ENCODE measurements at places on chromosomes 7 and 10. TPM values are rescaled to one million over a fixed set of nuclear protein-coding genes. Genes with fewer than 3 reads are reported as not detected.

DNA sequence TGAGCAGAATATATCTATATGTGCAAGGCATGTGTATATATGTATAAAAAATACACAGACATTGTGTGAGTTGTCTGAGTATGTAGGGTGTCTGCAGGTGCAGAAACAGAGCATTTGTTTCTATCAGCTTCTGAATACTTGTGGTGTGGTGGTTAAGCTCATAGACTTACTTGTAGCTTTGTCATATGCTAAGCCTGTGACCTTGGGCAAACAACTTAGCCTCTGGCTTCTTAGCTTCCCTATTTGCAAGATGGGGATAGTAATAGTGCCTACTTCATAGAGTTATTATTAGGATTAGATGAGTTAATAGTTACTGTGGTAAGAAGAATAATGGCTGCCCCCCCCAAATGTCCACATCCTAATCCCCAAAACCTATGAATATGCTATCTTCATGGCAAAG, 28.2 kb upstream of the PAX2 start:
- no peak for DNase-seq

DNA sequence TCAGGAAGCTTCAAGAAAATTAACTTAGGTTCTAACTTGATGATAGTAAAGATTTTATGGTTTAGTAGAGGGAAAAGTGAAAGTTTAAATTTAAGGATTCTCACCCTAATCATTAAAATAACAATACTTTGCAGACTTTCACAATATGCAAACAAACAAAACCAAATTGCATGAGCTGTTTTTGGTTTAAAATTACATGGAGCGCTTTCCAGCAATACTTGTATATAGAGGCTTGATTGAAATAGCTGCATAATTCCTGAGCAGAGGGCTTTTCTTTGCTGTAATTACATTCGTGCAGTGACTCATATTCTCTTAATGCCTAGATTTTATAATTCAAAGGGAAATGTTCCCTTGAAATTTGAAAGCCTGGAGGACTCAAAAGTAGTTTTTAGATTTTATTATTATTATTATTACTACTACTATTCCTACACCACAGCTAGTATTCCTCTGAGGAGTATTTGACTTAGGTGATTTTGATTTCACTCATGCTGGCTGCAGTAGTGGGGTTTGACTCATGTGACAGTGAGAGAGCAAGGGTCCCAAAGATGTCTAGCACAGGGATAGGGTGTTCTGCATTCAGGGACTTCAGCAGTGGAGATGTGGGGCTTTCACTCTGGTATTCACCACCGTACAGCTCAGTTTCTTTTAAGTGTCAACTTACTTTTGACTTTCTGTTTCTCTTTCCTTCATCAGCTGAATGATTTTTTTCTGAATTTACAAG, 138.1 kb downstream of the ADAM22 start:
- no peak for DNase-seq

GRCh38 chr10:110083884-110084283, 76.1 kb downstream of the ADD3 start:
- DNase-seq, result no peak

DNA sequence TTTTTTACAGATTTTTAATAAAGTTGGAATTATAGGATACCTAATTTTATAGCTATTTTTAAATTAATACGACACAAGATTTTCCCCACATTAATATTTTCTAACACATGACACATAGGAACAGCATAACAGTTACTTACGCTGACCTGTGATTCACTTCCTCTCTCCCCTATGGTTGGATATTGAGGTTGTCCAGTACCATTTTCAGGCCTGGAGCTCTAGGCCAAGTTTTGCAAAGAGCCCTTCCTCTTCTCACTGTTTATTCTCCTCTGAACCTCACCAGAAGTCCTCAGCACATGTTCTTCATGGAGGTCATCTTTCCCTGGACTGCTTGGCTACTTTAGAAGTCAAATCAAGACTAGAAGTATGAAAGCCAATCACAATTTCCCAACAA, 28.2 kb downstream of the LYZL1 start:
- DNase-seq, result no peak

DNA sequence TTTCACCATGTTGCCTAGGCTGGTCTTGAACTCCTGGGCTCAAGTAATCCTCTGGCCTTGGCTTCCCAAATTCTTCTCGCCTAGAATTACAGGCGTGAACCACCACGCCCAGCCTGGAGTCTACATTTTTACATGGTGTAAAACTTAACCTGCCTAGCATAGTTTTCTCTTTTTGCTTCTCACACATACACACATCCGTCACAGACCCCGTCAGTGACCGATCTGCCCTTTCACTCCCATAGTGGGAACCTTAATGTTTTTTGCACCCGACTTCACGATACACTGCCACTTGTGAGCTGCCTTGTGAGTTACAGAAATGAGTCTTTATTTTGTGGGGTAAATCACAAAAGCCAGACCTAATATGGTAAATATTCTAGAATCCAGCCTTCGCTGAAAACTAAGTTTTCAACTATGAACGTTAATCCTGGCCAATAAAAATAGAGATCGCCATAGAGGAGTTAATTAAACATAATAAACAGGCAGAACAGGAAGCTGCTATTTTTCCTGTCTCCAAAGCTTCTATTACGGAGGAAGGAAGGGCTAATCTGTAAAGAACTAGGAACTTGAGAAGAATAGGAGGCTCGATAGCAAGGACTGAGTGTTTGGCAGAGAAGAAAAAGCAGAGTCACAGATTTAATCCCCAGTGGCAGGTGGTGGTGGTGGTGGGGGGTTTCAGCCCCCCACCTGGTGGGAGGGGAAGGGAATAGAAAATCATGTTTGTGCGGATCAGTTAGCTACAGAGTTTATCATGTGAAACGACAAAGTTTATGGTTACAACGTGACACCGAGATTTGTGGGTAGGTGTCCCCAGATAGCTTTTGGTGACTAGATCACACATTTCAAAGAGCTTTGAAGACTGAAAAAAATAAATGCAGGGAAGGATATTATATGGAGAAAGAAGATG, 14.7 kb upstream of the FAM171A1 start:
- DNase-seq, result no peak

The CFAP70 gene
- total RNA-seq, result 1.1 TPM
